GM12892 (cell line): ENCODE measurements at places on chromosomes 5 and 9.

DNA sequence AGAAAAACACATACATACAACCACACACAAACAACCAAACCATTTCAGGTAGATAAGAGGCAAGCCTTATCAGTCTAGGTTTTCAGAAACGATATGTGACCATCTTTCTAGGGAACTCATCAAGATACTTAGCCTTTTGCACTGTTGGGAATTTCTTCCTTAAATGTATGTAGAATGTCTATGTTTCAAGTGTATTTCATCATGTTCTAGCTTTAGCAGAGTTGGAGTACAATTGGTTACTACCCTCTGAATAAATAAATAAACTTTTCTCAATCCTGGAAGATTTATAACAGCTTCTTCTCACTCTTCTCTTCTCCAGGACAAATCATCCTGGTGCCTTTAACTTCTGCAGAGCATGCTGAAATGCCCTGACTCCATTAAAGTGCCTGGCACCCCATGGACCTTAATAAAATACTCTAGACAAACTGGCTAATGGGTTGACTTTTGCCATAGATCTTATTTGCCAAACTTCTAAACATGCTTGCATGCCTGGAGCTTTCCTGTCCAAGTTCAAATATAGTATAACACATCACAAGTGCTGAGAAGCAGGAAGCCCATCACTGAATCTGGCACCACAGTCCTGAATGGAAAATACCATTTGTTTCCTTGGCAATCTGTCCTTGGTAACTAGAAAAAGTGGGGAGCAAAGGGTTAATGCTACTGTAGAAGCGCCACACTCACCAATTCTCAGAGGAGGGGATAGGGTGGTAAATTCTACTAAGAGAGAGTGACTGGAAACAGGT lies 33.1 kb upstream of the ZNF462 start:
- DNase-seq: no peak

GRCh38 chr5:168174376-168174775 lies 117.1 kb upstream of the WWC1 start:
- no peak for DNase-seq

DNA sequence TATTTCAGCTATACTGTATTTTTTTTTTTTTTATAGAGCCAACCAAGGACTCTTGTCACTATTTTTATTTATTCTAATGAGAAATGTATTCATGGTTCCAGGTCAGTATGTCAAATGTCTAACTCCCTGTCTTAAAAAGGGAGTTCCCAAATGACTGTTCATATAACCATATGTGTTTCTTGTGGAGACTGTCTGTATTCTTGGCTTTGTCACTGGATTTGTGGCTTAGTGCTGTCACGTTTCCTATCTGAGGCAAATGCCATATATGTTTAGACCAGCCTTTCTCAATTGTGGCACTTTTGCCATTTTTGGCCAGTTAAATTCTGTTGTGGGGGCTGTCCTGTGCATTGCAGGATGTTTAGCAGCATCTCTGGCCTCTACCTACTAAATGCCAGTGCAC lies 3.1 kb downstream of the GCNT1 start:
- DNase-seq: no peak

GRCh38 chr5:77707791-77708190 lies 68.3 kb downstream of the TBCA start:
- no peak for DNase-seq

DNA sequence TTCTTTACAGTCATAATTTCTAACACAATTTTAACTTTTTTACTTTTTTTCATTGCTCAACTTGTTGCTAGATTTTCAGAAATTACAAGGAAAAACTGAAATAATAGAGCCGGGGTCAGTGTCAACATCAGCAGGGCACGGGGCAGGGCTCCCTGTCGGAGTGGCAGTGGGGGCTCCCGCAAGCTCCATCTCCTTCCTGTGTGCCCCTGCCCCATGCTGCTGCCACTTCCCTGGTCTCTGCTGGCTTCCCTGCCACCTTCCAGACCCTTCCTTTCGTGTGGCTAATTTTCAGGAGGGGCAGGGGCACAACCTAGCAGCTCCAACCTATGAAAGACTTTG lies 1.0 kb upstream of the EXOC3 start:
- no peak for DNase-seq

- DNase-seq: no peak
These were observed 37.1 kb downstream of the CPLANE1 start for GRCh38 chr5:37212096-37212495.

- DNase-seq: no peak
These were observed 8.2 kb upstream of the CD180 start for GRCh38 chr5:67204821-67205220.

DNA sequence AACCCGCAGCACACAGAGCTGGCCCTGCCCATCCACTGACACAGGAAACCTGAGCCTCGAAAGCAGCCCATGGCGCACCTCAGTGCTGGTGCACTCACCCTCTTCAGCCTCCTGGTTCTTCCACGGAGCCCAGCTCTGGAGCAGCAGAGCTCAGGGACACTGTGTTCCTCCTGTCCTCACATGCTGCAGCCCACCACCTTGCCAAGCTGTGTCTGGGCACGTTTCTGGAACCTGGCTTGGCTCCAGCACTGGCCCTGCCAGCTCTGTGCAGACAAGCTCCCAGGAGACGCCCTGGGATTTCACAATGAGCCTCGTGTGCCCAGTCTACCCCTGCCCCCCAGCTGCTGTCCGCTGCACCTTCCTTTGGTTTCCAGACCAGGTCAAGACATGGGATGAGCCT lies 119.5 kb downstream of the SYK start:
- DNase-seq: no peak

DNA sequence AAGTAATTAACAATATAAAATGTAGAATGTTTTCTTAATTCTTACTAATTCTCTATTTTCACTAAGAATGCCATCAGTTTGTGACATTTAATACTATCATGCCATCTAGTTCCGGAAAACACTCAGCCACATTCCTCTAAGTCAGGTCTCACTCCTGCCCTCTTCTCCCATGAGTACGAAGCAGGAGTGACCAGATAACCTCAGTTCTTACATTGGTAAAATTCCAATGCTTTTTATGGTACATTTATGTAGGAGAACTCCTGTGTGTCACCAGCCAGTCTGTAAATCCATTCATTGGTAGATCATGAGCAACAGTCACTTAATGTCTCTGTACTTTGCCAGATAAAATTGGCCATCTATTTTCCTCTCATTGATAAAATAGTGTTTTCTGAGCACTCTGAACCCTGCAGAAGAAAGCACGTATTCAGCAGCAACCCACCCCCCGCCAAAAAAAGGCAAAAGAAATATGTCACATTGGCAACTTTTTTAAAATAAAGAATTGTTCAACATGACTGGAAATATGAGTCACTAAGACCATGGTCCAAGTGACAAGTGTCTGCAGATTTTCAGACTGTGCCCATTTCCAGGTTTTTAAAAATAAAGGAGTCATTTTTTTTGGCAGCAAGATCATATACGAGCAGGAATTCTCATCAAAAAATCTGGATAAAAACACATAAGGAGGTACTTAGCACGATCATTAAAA lies 11.8 kb downstream of the GLIS3 start:
- no peak for DNase-seq

GRCh38 chr9:70493029-70493428 lies 78.6 kb upstream of the KLF9 start:
- no peak for DNase-seq

DNA sequence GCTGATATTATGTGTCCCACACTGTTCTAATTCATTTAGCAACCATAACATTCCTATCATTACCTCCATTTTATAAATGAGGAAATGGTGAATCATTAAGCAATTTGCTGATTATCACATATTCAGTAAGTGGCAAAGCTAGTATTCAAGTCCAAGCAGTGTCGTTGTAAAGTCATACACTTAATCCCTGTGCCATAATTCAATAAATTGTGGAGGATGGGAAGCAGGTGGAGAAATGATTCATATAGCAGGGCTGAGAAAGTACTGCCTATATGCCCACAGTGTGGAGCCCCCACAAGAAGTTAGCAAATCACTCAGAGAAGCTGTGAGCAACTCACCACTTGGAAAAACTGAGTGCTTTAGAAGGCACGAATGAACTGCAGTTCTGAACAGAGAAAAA lies 691.0 kb downstream of the PTPRD start:
- DNase-seq: no peak

- no peak for DNase-seq
These were observed 181.7 kb upstream of the KIF2A start for GRCh38 chr5:62124266-62124665.

- no peak for DNase-seq
These were observed 2.3 kb upstream of the PTGER4 start for GRCh38 chr5:40677456-40677855.

DNA sequence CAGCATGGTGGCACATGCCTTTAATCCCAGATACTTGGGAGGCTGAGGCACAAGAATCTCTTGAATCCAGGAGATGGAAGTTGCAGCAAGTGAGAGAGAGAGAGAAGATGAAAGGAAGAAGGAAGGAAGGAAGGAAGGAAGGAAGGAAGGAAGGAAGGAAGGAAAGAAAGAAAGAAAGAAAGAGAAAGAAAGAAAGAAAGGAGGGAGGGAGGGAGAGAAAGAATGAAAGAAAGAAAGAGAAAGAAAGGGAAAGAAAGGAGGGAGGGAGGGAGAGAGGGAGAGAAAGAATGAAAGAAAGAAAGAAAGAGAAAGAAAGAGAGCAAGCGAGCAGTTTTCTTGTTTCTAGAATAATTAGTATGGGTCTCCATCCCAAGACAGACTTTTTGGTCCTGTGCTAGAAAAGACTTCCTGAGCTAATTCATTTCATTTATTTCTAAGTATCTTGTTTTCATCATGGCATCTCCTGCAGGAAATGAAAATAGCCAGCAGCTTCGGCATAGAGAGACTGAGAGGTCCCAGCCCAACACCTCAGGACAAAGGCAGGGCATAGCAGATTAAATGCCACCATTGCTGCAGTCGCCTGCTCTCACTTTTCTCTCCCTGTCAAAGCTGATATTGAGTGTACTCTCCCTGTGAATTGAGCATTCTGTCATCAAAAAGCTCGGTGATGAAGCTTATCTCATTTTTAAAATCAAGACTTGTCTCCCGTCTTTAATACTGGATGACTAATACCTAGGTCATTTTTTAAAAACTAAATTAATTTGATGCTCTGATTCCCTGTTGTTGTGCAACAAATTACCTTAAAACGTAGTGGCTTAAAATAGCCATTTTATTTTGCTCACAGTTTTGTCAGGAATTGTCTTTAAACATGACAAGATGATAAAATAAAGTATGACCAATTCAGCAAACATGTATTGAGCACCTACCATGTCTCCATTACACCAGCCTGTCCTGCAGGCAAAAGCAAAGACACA lies 91.8 kb upstream of the ADRA1B start:
- DNase-seq: no peak

DNA sequence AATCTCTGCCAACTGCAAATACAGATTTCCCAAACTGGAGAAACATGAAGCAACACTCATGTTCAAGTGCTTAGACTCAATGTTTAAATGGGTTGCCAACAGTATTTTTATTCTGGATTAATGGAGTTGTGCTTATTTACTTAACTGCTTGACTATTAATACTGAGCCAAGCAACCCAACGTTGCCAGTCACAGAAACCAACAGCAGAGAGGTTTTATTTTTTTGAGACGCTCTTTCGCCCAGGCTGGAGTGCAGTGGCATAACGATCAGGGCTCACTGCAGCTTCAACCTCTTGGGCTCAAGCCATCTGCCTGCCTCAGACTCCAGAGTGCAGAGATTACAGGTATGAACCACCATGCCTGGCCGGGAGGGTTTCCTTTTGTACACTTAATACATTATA lies 8.5 kb upstream of the TMEM268 start:
- DNase-seq: no peak

DNA sequence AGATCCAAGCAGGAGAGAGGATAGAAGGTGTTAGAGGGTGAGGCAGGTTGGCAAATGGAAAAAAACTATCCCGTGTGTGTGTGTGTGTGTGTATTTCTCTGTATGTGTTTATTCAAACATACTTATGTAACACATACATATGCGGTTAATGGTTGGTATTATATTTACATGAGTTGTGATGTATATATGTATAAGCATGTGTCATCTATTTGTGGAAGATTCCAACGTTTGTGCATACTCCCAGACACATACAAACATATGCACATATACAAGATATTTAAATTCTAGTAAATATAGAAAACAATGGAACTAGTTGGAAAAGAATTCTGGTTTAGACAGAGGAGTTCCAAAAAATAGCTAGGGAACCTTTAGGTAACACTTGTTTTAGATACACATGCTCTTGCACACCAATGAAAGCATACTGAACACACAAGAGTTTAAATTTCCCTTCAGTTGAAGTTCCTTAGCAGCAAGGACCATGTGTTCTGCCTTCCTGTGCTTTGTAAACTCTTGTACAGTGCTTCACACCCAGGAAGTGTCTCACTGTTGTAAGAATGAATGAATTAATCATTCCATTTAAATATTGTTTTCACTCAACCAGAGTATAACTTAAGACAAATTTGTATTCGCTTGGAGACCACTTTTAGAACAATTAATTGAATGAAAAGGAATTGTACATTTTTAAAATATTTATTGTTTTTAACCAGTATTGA lies 257.8 kb downstream of the FER start:
- DNase-seq: no peak

- no peak for DNase-seq
These were observed 455 bp upstream of the SMIM3 start for GRCh38 chr5:150778088-150778516.

GRCh38 chr9:4604678-4605095 lies 57.4 kb upstream of the PLPP6 start:
- DNase-seq: peak; percentile 23

DNA sequence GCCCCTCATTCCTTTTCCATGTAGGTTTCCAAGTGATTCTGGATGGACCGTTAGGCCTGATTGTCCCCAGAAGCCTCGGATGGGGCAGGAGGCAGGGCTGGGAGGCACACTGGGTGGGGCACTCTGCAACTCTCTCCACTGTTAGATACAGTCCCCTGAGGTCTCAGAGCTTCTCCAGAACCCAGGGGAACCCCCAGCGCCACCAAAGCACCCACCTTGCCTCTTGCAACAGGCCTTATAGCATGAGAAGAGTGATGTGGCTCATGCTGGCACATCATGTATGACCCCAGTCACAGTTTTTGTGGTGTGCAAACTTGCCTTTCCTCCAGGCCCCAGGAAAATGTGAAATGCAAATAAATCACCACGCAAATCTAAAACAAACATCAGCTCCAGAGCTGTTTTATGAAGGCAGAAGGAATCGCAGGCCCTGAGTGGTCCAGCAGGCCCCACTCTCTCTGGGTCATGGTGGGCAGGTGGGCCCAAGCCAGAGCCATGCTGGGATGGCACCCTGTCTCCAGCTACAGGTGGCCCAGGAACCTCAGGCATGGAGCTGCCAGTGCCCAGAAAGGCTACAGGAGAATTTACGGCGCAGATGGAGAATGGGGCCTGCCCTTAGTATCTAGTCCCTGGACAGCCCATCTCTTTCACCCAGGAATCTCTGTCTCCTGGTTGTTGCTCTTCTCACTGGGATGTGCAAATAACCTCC lies 36.3 kb upstream of the CDKN2AIPNL start:
- no peak for DNase-seq

GRCh38 chr5:179158556-179158955 lies 98.4 kb downstream of the ZNF354C start:
- no peak for DNase-seq

DNA sequence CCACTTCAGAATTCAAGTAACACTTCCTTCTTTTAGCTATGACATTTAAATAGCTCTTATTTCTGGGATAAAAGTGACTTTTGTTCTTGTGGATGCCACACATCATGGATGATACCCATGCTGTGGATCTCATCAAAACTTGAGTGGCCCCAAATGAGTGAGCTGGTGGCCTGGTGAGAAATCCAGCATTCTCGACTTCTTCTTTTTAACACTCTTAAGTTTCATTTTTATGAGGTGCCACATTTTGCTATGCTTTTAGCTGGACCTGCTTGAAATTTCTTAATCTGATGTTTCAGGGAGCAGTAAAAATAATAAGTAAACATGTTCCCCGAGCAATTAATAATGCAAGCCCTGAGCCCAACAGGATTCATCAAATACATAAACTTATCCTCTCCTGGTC lies 384.8 kb upstream of the MEF2C start:
- DNase-seq: no peak
